Right renal cortex interstitium (tissue), 3 donors: ENCODE measurements at places on chromosomes 4 and X. TPM values are rescaled to one million over a fixed set of nuclear protein-coding genes. Genes with fewer than 3 reads are reported as not detected.
A peak's percentile ranks its signal among the peaks of the same experiment; 100 is the strongest.

Gene GAGE2A
- not detected for polyA plus RNA-seq

GRCh38 chrX:20116577-20117240 lies at the start of gene MAP7D2:
Gene MAP7D2, minus strand, starts transcription at chrX:20116907. Its CDS starts 28 bp downstream, at chrX:20116879.
- DNase-seq, result no peak

DNA sequence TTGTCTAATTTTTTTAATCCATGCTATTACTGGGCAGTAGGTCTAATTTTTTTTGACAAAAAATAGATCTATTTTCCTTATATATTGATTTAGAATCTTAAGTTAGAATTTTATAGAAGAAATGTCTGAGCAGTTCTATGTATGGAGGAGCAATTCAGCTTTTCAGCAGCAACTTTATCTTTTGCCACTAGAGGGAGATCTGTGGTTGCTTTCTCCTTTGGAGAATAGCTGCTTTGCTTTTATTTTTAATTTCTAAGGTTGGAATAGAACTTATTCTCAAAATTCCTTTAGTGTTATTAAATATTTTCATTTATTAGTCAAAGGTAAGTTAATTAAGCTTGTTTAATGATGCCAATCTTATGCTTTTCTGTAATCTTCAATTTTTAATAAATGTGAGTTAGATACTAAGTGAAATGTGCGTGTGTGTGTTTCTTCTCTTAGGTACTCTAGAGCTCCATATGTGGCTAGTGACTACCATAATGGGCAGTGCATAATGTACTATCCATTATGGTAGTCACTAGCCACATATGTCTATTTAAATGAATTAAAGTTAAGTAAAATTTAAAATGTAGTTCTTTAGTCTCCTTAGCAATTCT lies 29.3 kb downstream of the FAM199X start:
- DNase-seq, result no peak

GRCh38 chrX:15242899-15243555 lies 26.9 kb downstream of the ASB9 start:
- peak; percentile 7 for DNase-seq

Gene ETDA
- not detected for polyA plus RNA-seq

- DNase-seq, result no peak
Observed at GRCh38 chrX:55488006-55488592, 1.5 kb downstream of the USP51 start.

DNA sequence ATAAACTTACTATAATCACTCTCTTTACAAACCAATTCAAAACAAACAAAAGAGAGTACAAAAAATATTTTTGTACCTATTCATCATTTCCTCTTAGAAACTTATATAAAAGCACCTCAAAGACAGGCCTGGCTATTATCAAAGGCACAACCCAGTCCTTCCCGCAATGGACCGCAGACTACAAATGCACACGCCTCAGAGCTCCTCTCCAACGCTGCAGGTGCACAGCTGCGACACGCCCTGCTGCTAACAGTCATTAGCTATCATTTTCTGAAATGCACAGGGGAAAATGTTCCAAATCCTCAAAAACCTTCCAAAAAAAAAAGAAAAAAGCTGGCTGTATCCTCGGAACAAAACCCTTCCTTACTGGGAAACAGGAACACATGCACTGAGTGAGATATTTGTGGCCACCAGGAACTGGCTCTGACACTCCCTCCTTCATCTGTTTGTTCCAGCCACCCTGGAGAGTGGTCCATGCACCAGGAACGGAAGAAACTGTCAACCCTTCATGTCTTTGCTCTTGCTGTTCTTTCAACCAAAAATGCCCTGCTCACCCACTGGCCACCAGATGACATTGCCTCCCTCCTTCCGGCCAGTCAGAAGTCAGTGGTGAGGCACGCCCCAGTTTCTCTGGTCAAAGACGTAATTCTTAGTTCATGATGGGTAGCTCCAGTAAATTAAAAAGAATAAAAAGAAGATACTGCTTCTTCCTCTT lies 16.7 kb downstream of the IRF2 start:
- no peak for DNase-seq

Gene CWH43
- 6.9 TPM for polyA plus RNA-seq

GRCh38 chrX:78024349-78025059 lies 55.1 kb upstream of the PGAM4 start:
- DNase-seq, result no peak

DNA sequence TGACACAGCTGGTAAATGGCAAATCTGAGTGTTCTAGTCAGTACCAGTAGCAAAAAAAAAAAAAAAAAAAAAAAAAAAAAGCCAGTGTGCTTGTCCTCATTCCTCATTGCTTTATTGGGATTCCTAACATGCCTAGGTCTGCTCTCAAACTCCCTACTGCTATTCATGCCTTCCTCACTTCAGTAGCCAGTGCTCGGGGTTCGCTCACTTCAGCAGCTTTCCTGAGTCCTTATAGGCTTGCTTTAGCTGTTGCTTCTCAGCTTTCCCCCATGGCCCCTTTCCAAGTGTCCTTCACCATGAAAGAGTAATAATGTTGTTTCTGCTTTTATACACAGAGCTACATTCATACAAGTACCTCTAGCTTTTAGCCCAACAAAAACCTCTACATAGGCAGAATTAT lies 30.8 kb downstream of the SLITRK2 start:
- no peak for DNase-seq

DNA sequence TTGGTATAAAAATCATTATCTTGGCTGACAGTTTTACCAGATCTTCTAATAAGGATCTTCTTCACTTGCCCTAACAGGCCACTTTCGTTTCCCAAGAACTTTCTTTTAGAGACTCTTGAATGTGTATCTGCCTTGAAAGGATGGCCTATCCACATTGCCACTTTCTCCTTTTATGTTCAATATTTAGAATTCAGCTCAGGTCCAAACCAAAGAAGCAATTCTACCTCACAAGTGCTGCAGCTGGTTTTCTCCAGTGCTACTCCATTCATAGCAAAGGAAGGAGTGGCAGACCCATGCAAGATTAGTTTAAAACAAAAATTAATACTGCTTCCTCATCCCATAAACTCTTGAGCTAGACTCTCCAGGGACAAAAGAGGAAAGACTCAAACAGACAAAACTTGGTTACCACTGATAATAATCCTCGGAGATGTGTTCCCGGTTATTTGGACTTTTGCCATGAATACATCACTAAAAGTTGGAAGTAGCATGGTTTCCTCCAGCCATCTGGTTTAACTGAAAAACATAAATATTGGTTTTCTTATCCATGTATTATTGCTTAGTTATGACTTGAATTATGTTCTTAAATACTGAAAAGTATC lies 401.8 kb downstream of the PABPC4L start:
- DNase-seq, result no peak

Gene GPR50
- not detected for polyA plus RNA-seq

DNA sequence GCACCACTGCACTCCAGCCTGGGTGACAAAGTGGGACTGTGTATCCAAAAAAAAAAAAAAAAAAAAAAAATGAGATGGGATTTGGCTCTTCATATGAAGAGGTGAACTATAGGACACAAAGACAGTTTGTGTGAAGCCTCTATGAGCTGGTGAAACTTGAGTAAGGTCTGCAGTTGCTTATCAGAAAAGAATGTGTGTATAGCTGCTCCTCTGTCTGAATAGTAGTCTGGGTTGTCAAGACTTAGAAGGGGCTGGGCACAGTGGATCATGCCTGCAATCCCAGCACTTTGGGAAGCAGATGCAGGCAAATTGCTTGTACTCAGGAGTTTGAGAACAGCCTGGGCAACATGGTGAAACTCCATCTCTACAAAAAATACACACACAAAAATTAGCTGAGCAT lies 82.8 kb downstream of the ARSF start:
- no peak for DNase-seq

GRCh38 chr4:37798616-37799015 lies 27.9 kb upstream of the PGM2 start:
- DNase-seq, result no peak

- DNase-seq, result no peak
Observed at GRCh38 chrX:37378404-37378803, 29.2 kb downstream of the PRRG1 start.

- no peak for DNase-seq
Observed at GRCh38 chrX:142428916-142429315, 223.8 kb upstream of the MAGEC2 start.

GRCh38 chrX:153430796-153431195 lies 15.1 kb downstream of the TREX2 start:
- DNase-seq, result no peak

GRCh38 chr4:38455092-38455862 lies 208.7 kb upstream of the KLF3 start:
- no peak for DNase-seq

GRCh38 chrX:22234380-22234779 lies 38.3 kb upstream of the CBLL2 start:
- no peak for DNase-seq

GRCh38 chr4:104073229-104073628 lies 353.4 kb upstream of the TACR3 start:
- DNase-seq, result no peak

GRCh38 chr4:151315212-151315886 lies 10.1 kb downstream of the SH3D19 start:
- DNase-seq, result no peak

Gene CA5B
- 7.2 TPM for polyA plus RNA-seq

DNA sequence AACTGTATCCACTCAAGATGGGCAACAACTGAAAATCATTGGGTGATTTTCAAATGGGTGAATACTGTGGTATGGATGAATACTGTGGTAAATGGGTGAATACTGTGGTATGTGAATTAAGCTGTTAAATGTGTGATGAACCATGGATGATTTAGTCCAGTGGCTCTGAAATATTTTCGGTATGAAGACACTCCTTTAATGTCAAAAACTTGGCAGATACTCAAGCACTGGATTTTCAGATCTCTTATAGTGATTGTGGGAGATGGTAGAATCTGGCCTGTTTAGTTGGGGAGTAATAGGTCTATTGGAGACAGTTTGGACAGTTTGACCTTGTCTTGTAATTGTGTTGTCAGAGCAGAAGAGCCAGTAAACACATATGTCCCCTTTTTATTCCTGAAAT lies 45.7 kb downstream of the SSX7 start:
- no peak for DNase-seq

- DNase-seq, result no peak
Observed at GRCh38 chrX:156003486-156004185, 6.1 kb downstream of the IL9R start.
